ENCODE measurements at places on chromosomes 7 and 10. TPM values are rescaled to one million over a fixed set of nuclear protein-coding genes. Genes with fewer than 3 reads are reported as not detected.
A peak's percentile ranks its signal among the peaks of the same experiment; 100 is the strongest.

GRCh38 chr10:123639131-123639530, 27.0 kb upstream of the GPR26 start:
- DNase-seq = no peak

DNA sequence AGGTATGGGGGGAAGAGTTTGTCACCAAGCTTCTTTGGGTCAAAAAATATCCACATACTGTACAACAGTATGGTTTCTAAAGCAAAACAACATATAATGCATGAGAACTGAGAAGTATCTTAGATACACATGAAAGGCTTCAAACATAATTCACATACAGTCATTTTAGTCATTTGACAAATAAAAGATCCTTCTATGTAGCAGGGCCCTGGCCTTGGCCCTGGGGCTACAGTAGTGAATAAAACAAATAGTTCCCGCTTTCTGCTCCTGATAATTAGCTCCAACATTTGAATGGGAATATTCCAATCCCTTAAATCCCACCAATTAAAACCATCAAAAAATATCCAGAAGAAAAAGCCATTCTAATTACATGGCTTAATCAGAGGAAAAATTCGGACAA, 51.3 kb downstream of the MALSU1 start:
- DNase-seq = no peak

DNA sequence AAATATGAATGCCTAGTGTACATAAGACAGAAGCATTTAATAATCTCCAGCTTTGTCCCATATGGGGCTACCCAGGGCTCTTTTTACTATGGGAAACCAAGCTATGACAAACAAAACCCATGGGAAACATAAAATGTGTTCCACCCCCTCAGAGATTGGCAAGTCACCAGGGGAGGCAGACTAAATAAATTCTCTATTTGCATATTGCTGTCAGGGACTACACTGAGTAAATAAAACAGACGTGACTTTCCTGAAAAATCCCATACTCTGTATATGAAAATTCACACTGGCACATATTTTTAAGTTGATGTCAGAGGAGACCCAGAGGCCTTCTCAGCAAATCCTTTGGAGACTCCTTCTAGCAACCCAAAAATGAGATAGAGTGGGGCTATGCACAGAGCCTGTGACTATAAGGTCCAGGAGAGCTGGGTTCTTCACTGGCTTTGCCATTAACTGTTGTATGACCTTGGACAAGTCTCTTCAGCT, 44.0 kb upstream of the HPSE2 start:
- DNase-seq = peak; percentile 15

ZPBP gene
- total RNA-seq = not detected

DNA sequence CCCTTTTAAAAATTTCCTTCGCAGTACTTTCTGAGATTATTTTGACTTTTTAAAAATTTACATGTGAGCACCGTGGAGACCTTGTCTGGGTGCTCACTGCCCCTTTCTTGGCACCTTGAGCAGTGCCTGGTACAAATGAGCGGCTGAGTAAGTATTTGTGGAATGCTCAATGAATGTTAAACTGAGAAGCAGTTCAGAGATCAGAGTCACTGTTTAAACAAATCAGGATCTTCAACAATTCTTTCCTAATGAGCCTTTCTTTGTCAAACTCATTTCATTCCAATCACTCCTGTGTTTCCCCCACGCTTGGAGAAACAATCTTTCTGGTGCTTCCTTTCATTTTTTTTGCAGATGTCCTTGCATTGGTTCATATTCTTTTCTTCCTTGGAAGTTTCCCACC, 611.3 kb upstream of the GALNT17 start:
- DNase-seq = peak; percentile 58

Data from bronchial epithelial cell (primary cell).